SK-N-SH (cell line): ENCODE measurements at places on chromosomes 2 and 18. TPM values are rescaled to one million over a fixed set of nuclear protein-coding genes. Genes with fewer than 3 reads are reported as not detected.
A peak's percentile ranks its signal among the peaks of the same experiment; 100 is the strongest.

GPAT2 gene
- not detected in 2 replicates for polyA plus RNA-seq

SULT1C2 gene
- polyA plus RNA-seq: not detected in 2 replicates

SCYGR7 gene
- not detected in 2 replicates for polyA plus RNA-seq

MDH1B gene
- polyA plus RNA-seq: 1.7 and 2.8 TPM in 2 replicates

ZNF519 gene
- polyA plus RNA-seq: 2.2 and 3.2 TPM in 2 replicates

CYTIP gene
- polyA plus RNA-seq: not detected in 2 replicates

SCG2 gene
- polyA plus RNA-seq: 373 and 509 TPM in 2 replicates

SIX3 gene
- 0.58 and 0.67 TPM in 2 replicates for polyA plus RNA-seq

LRP2 gene
- polyA plus RNA-seq: not detected in 2 replicates

B3GNT2 gene
- 6.3 and 8.4 TPM in 2 replicates for polyA plus RNA-seq

CNGA3 gene
- not detected in 2 replicates for polyA plus RNA-seq

DNA sequence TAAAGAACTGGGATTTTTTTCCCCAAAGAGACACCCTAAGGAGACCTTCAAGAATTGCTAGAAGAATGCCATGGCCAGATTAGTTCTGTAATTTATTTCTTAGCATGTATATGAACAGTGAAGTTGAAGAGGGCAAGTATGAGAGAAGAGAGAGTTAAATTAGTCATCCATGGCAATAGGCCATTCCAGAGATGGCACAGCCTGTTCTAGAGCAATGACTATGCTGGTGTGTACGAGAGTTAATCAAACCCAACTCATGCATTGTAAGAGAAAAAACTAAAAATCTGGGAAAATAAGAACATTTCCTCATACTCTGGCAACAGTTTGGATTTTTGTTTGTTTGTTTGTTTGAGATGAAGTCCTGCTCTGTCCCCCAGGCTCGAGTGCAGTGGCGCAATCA is 112.1 kb upstream of the PIK3C3 start:
- no peak for DNase-seq
- H3K27ac ChIP-seq: no peak overlapping the region
- no peaks in the 10 kb centered on the region for H3K27me3 ChIP-seq

GRCh38 chr2:170324640-170325046 is 146.7 kb downstream of the MYO3B start:
- no peak overlapping the region for H3K27ac ChIP-seq
- H3K27me3 ChIP-seq: no peaks in the 10 kb centered on the region
- no peaks in the 10 kb centered on the region for H3K36me3 ChIP-seq
- DNase-seq: peak; percentile 24
- no peak overlapping the region for H3K4me3 ChIP-seq
- H3K4me1 ChIP-seq: no peaks in the 10 kb centered on the region

DNA sequence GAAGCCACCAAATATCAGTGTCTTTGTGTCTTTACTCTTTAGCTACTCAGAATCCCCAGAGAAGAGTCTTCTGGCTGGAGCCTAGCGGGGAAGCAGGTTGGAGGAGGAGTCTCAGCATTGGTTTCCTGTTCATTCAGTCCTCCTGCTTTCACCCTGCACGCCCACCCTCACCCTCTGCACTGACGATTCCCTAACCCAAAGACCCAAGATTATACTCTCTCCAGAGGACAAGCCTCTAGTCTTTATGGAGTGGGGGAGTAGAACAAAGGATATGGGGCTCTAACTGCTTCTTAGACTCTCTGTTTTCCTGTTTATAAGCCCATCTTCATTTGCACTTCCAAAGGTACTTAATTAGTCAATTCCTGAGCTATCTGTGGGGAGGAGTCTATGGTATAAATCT is 338.8 kb downstream of the AGPS start:
- peaks cover 5% of the 10 kb centered on the region; the same call in 1 of the 2 replicates for H3K4me1 ChIP-seq
- H3K27me3 ChIP-seq: no peaks in the 10 kb centered on the region
- no peak overlapping the region for H3K4me3 ChIP-seq
- no peak for DNase-seq

DNA sequence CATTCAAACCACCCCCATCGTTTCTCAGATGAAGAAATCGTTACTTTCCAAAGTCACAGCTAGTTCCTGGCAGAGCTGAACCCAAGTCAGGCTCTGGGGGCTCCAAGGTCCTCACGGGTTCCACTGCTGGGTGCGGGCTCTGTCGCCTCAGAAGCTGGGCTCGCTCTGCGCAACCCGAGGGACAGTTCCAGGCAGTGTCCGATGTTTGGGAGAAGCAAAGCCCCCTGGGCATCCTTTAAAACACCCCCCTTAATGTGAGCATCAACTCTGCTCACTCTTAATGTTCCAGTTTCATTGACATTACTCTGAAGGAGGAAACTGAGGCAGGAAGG is 796 bp downstream of the AOX1 start:
- no peak for DNase-seq
- peaks cover 5% of the 10 kb centered on the region; the same call in 1 of the 2 replicates for H3K4me1 ChIP-seq
- H3K27ac ChIP-seq: no peak overlapping the region
- H3K27me3 ChIP-seq: no peaks in the 10 kb centered on the region

GRCh38 chr2:207896525-207897285 is 127.0 kb upstream of the FZD5 start:
- H3K4me3 ChIP-seq: no peak overlapping the region
- H3K27ac ChIP-seq: no peak overlapping the region
- H3K27me3 ChIP-seq: no peaks in the 10 kb centered on the region
- H3K36me3 ChIP-seq: no peaks in the 10 kb centered on the region
- H3K4me1 ChIP-seq: no peaks in the 10 kb centered on the region

GRCh38 chr2:170030040-170030439 is 147.9 kb upstream of the MYO3B start:
- H3K4me3 ChIP-seq: no peak overlapping the region
- H3K27me3 ChIP-seq: no peaks in the 10 kb centered on the region
- no peaks in the 10 kb centered on the region; the same call in 1 of the 2 replicates for H3K4me1 ChIP-seq
- no peak overlapping the region for H3K27ac ChIP-seq

GRCh38 chr2:106561356-106561755 is 74.2 kb downstream of the CD8B2 start:
- H3K4me1 ChIP-seq: peaks cover 30% of the 10 kb centered on the region
- no peaks in the 10 kb centered on the region for H3K27me3 ChIP-seq
- no peaks in the 10 kb centered on the region for H3K36me3 ChIP-seq
- no peak overlapping the region for H3K4me3 ChIP-seq
- H3K27ac ChIP-seq: no peak overlapping the region

DNA sequence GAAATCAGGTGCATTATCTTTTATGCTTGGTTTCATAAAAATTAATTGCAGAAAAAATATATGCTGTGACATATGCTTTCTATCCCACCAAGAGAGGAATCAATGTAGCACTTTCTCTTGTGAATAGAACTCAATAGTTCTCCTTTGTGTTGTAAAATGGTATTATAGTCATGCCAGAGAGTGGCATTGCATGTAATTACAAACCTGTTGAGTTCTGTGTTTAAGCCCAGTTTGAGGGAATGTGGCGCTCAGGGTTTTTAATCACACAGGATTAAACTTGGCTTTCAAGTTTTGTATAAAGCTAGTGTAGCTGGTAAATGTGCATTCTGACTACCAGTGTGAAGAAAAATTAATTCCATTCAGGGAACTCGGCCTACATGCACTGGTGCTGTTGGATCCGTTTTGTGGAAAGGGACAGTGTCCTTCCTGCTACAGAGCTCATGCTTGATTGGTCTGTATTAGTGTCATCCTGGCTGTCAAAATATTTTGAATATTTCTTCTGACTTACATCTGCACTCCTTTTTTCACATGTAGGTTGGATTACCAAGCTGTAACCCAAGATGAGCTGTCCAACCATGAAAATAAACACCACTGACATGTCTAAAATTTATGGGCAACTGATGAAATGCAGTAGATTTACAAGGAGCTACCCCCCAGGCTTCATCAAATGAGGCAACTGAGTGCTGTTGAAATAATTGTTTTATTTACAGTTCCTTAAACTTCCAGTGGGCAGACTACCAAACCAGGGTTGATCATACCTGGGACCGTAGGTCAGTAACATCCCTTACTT is 80.3 kb downstream of the SLC4A3 start:
- H3K27me3 ChIP-seq: peaks cover 26% of the 10 kb centered on the region
- no peak overlapping the region for H3K4me3 ChIP-seq
- DNase-seq: no peak
- H3K36me3 ChIP-seq: no peaks in the 10 kb centered on the region
- H3K4me1 ChIP-seq: no peaks in the 10 kb centered on the region

GRCh38 chr2:19020144-19021099 is 338.0 kb downstream of the OSR1 start:
- H3K27me3 ChIP-seq: no peaks in the 10 kb centered on the region
- H3K27ac ChIP-seq: peak overlapping the region; percentile 72; the same call in 1 of the 2 replicates
- no peaks in the 10 kb centered on the region for H3K36me3 ChIP-seq

GRCh38 chr18:1929720-1930119 is 641.6 kb downstream of the METTL4 start:
- H3K27ac ChIP-seq: no peak overlapping the region
- no peak for DNase-seq
- no peaks in the 10 kb centered on the region for H3K36me3 ChIP-seq
- H3K4me3 ChIP-seq: no peak overlapping the region

- peak; percentile 55 for DNase-seq
- peaks cover 61% of the 10 kb centered on the region for H3K4me1 ChIP-seq
- H3K4me3 ChIP-seq: peak overlapping the region; percentile 38; the same call in 1 of the 2 replicates
Measured at GRCh38 chr2:109331896-109332848, 203.2 kb downstream of the SH3RF3 start.

DNA sequence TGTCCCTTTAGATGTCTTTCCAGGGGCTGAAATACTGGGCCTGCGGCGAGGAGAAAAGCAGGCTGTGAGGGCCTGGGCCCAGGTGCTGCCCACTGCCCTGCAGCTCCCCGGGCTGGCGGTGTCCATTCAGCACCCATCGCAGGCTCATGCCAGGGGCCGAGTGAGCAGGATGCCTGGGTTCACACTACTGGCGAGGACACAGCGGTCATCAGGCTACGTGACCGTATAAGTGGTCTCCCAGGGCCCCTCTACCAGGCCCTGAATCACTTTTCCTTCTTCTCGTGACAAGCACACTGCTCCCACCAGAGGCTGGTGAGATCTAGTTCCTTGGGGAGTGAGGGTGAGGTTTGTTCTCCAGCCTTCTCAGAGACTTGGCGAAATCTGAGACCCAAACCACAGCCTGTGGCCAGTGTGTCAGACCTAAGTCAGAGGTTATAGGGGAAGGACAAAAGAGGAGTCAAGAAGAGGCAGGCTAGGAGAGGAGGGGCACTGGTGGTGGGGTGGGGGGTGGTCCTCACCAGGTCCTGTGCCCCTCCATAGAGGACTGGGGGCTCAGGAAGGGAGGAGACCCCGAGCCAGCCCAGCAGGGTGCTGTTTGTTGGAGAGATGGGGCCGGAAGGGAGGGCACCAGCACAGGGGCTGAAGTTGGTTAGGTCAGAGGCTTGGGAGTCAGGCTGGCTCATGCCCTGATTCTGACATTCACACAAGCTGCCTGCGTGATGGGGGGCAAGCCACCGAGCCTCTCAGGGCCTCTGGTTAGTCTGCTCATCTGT is 6.6 kb upstream of the SEMA4C start:
- H3K36me3 ChIP-seq: no peaks in the 10 kb centered on the region
- H3K27ac ChIP-seq: no peak overlapping the region; the same call in 1 of the 2 replicates
- H3K27me3 ChIP-seq: no peaks in the 10 kb centered on the region

- DNase-seq: no peak
- peaks cover 88% of the 10 kb centered on the region for H3K36me3 ChIP-seq
- H3K4me3 ChIP-seq: no peak overlapping the region
- no peak overlapping the region; the same call in 1 of the 2 replicates for H3K27ac ChIP-seq
- H3K4me1 ChIP-seq: peaks cover 3% of the 10 kb centered on the region
Measured at GRCh38 chr2:216169087-216169486, 59.9 kb downstream of the XRCC5 start.
